ENCODE measurements at places on chromosomes 6 and 20.

- no peak for DNase-seq
Observed at GRCh38 chr6:16803294-16804200, 42.3 kb upstream of the ATXN1 start.

DNA sequence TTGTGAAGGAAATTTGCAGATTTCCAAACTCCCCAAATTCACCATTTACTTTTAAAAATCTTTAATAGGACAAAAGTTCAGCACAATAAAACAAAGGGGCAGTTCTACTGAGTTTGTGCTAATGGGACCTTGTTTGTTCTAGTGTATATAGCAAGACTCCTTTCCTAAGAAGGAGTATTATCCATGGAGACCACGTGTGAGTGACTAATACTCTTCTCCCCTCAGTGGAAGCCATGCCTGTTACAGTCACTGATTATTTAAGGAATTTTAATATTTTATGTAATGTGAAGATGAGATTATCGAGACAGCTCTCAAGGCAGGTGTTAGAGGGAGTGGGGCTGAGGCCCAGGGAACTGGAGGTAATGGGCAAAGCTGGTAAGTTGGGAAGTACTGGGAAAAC lies 16.4 kb upstream of the QKI start:
- DNase-seq: no peak

GRCh38 chr6:19713411-19713810 lies 123.8 kb upstream of the ID4 start:
- no peak for DNase-seq

DNA sequence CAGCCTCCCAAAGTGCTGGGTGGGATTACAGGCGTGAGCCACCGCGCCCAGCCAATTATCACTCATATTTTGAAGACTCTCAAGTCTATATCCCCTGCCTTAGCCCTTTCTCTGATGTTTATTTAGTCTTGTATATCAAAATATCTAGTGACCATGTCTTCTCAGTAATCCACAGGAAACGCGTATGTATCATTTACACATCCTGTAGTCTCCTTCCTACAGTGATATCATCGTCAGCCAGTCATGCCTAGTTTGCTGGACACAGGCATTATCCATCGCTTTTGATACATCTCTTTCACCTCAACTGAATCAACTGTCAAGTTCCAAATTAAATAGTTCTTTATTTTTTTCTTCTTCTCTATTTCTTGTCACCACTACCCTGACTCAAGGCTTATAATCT lies 223.7 kb downstream of the NKAIN2 start:
- DNase-seq: no peak

DNA sequence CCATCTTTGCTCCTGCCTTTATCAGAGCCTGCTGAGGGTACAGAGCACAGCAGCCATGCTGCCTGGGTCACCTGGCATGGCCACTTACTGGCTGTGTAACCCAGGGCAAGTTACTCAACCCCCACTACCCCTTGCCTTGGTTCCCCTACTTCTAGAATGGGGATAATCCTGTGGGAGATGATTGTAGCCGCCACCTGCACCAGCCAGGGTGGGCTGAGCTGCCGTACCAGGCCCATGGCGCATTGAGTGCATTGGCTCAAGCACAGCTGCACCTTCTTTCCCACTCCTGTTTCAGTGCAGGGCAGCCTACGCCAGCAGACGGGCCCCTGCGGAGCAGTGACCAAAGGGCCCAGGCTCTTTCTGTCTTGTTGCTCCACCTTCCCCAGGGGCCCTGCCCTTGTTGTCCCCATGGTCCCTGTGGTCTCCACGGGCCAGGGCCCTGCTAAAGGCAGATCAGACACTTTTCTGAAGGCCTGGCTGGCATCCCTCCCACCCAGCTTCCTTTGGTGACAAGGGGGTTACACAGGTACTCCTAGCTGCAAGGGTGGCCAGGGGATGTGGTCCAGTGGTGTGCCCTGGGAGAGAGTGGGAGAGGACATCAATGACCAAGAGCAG lies 159.4 kb upstream of the MLN start:
- no peak for DNase-seq

DNA sequence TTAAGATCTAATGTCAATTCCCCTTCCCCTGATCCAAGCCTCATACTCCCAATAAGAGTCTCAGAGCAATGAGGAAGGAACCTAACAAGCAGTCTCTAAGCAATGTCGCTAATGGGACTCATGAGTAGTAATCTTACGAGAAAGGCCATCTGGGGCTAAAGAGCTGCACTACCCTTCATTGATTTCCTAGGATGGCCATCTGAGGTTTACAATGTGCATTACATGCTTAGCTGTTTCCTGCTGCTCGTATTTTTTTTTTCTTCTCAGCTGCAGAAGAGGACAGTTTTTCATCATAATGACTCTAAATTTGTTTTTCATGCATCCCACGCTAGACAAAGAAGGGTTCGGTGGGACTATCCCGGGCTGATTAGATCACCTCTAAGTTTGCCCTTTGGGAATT lies 119.3 kb downstream of the LPA start:
- DNase-seq: no peak

GRCh38 chr6:74467533-74468215 lies 738.2 kb downstream of the COL12A1 start:
- no peak for DNase-seq

DNA sequence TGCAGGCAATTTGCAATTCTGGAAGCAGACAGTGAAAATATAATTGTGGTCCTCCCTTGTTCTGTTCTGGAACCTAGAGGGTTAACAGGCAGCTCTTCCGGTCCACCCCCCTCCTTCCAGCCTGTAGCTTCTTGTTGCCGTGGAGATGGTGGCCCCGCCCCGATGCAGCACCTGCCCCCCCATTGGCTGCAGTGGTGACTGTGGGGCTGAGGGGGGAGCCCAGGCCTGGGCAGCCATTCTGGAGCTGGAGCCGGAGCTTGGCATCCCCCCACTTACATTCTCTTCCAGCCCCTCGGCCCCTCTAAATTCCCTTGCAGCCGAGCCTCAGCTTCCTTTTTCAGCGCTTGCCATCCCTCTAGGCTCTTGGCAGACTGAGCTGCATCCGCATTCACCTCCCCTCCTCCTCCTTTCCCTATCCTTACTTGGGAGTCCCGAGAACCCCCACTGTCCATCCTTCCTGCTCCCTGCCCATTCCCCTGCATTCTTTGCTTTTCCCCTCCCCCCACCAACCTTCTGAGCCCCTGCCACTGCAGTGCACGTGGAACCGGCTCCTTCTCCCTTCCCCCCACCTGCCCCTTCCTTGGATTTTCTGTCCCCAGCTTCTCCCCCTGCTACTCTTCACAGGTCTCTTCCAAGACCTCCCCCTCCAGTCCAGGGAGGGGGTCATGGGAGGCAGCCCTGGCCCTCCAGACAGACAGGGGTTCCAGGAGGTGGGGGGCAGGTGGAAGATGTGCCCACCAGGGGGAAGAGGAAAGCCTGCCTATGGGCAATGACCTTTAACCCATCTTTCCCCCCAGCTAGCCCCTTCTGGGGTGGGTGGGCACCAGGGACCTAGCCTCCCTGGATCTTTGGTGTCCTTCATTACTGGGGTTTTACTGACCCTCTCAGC lies 11.4 kb downstream of the SYNGAP1 start:
- DNase-seq: peak; percentile 52

DNA sequence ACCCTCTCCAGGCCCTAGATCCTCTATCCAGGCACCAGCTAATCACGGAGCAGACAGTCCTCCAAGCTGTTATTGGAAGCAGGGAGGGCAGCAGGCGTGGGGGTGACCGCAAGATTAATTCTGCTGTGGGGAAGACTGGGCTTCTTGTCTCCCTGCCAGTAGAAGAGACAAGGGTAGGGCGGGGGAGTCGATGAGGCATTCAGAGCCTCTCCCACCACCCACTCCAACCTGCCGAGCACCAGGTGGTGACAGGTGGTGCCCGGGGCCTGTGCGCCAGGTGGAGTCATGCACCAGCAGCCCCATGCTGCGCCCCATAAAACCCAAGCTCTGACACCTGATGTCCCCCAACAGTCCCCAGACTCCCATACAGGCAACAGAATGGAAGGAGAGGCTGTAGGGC lies 89.6 kb downstream of the CDH22 start:
- DNase-seq: no peak

DNA sequence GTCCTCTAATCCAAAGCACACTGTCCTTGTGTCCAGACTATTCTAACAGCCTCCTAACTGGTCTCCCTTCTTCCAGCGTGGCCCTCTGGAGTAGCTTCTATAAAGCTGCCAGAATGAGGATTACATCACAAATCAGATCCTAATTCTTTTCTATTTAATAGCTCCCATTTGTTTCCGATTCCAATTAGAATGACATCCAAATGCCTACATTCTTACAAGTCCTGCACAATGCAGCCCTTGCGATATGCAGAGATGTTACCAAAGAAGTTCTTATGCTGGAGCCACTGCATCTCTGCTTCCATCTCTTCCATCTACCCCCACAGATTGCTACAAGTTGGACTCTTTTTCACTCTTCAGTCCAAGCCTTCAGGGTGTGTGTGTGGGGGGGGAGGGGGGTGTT lies 40.0 kb downstream of the GMDS start:
- DNase-seq: no peak

GRCh38 chr6:4381381-4381780 lies 246.0 kb upstream of the ECI2 start:
- no peak for DNase-seq

DNA sequence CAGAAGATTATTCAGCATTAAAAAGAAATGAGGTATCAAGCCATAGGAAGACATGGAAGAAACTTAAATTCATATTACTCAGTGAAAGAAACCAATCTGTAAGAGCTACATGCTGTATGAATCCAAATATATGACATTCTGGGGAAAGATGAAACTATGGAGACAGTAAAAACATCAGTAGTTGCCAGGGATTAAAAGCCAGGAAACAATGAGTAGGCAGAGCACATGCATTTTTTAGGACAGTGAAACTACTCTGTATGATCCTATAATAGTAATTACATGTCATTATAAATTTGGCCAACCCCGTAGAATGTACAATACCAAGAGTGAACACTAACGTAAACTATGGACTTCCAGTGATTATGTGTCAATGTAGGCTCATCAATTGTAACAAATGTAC lies 92.8 kb upstream of the RNF217 start:
- DNase-seq: no peak

- DNase-seq: no peak
Observed at GRCh38 chr6:43978473-43979346, 148.5 kb downstream of the MRPL14 start.

DNA sequence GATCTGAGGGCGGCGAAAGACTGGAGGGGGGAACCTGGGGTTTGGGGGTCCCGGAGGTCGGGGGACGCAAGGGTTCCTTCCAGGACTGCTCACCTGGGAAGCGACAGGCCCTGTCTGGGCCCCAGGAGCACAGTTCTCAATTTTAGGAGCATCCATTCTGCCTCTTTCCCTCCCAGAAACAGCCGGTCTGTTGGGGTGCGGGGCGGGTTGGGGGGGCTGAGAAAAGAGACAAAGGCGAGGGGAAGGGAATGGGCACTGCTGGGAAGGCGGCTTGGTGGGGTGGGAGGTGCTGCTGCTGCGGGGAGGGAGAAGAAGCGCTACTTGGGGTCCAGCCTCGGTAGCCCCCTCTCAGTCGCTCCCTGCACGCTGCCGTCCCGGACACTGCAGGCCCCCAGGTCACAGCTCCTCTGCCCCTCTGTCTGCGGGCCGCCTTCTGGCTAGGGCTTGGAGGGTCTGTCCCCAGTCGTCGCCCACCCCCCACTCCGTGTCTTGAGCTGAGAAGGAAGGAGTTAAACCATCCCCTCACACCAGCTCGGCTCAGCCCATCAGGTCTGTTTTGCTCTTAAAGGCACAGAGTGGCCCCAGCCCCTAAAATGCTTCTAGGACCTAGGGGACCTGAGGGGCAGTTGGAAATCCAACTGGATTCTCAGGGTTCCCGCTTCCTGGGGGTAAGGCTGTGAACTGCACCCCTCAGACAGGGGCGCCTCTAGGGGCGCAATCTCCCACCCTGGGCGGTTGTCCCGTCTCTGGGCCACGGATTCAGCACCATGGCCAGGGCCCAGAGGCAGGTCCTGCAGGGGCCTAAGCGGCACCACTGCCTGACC lies 690 bp downstream of the GDAP1L1 start:
- no peak for DNase-seq

GRCh38 chr6:3610206-3610605 lies 141.3 kb downstream of the PXDC1 start:
- no peak for DNase-seq

GRCh38 chr20:24254480-24254879 lies 214.9 kb upstream of the SYNDIG1 start:
- DNase-seq: no peak

DNA sequence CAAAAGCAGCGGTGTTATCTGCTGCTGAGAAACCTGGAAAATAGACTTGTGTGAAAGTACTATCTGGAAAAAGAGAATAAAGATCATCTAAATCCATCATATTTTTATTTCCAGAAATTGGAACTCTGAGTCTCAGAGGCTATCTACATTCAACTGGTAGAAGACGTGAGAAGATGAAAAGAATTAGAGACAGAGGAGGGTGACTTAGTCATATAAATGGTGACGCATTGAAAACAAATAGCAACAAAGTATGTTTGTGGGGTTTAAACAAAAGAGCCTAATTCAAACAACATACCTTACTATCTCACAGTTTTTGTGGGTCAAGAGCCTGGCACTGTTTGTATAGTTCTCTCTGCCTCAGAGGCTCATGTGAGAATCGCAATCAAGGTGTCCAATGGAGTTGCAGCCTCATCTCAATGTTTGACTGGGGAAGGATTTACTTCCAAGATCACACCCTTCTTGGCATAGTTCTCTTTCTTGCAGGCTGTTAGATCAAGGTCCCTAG lies 757.1 kb upstream of the SLC35B3 start:
- DNase-seq: no peak

DNA sequence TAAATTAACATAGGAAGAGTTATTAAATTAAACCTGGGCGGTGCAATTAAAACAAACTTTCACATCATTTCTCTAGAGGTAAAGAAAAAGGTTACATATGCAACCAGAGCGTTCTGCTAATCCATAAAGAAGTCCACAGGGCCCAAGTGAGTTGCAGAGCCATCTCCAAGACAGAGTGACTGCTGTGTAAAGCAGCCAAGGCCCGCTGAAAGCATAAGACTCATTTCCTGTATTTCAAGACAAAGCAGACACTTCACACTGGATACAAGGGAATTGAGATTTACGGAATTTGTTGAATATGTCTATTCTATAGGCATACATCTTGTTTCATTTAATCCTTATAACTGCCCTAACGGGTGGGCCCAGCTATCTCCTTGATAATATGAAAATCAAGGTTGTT lies 422.8 kb downstream of the CBLN4 start:
- no peak for DNase-seq

GRCh38 chr6:132683543-132683942 lies 24.6 kb upstream of the TAAR1 start:
- no peak for DNase-seq

All from SW 1271 (cell line).